ENCODE measurements at places on chromosomes 12 and 14.

DNA sequence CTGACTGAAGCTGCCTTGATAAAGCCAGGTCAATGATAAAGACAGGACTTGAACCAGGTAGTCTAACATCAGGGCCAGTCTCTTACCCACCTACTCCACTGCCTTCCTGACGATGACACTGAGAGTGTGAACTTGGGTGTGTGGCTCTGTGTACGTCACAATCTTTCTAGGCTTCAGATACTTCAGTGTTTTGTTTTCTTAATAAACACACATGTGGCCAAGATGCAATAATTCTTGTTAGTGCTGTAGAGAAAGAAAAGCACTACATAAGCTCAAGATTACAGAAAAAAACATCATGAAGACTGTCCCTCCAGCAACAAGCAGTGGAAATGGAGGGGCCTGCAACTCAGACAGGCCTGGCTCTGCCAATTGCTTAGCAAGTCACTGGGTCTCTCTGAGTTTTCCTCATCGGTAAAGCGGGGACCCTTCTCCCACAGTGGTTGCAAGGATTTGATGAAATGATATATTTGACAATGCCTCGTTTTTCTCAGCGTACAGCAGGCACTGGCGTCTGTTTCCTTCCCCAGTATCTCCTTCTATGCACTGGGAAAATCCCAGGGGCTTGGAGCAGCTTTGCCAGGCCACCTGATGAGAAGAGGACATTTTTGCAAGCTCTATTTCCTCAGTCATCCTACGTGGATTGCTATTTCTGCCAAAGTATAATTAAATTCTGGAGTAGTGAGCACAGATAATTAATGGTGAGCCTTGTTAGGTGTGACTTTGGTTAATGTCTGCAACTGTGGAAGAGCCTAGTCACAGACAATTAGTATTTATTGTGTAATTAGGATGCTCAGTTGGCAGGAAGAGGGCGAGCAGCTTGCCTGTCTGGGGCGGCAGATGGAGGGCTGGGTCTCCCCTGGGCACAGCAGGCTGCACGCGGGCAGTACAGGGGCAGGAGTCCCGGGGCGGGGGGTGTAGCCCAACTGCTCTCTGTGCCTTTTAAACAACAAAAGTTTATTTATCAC, 55.8 kb upstream of the CHGA start:
- DNase-seq = no peak

DNA sequence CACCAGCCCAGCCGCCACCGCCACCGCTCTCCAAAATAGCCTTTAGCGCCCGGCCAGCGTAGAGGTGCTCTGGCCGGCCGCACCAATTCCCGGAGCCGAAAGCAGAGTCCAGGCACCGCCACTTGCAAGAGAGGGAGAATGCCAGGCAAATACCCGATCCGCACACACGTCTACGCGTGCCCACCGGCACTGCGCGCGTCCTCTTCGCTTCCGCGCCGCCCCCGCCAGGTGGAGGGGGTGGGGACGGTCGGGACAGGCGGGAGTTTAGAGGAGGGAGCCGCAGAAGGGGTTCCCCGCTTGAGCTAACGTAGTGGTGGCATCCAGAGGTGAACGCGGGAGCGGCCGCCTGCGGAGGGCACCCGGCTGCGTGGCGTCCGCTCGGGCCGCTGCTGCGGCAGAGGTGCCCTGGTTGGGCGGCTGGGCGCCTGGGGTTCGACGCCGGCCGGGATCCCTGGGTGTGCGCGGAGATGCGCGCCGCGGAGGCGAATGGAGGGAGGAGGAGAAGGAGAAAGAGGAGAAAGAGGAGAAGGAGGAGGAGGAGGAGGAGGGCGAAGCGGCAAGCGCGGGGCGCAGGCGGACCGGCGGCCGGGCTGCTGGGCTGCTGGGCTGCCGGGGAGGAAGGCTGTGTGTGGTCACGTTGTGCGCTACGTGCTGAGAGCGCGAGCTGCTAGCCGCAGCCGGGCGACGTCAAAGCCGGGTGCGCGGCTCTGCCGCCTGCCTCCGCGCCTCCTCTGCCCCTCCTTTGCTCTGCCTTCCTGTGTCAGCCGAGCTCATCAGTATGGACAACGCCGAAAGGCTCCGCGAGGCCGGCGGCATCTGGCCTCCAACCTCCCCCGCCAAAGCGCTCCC, at the start of gene MDGA2:
MDGA2 (minus strand) TSS at position 140 of the 849 bp plus-strand sequence.
- DNase-seq = no peak

- DNase-seq = no peak
These were observed 285.3 kb upstream of the CRY1 start for GRCh38 chr12:107378609-107379008.

GRCh38 chr12:3101309-3102024, 24.3 kb downstream of the TSPAN9 start:
- no peak for DNase-seq

- no peak for DNase-seq
These were observed 51.5 kb downstream of the EID3 start for GRCh38 chr12:104354868-104355570.

DNA sequence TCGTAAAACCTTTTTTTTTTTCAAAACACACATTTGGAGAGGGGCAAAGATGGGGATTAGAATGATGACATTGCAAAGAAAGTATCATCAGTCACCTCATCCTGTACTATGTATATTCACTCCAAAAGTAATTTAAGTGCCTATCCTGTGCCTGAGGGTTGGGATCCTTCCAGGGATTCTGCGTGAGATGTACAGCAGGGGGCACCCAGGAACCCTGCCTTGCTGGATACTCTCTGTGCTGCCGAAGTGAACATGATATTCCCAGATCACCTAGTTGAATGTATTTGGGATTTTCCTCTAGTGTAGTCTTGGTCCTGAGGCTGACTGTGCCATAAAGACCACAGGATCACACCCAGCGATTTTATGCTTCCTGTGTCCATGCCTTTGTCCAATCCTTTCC, 372.7 kb downstream of the IPO8 start:
- DNase-seq = no peak

DNA sequence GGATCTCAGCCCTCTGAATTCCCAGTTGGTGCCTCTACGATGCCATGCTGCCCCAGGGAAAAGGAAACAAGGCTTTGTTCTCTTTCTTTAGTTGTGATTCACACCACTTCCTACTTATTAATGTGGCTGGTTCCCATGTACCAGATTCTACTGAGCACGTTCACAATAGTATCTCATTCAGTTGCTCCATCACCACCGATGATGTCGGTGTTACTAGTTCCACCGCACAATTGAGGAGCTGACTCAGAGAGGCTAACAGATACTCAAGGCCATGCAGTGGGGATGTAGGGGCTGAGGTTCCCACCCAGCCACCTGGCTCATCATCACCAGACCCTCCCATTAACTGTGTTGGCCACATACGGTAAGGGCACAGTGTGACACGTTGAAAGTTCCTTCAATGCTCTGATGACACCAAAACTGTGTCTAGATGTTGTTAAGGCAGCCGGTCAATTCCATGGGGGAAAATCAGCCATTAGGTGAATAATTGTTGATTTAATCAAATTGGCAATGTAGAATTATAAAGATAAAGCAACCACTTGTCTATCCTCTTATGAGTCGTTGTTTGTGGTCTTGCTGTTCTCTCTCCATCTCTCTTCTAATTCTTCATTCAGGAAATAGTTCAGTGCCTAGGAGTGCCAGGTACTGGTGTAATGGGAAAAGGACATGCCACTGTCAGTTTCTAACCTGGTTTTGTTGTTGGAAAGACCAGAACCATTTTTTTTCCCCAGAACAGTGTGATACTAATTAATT, 244.2 kb upstream of the CRY1 start:
- DNase-seq = no peak

GRCh38 chr14:61577506-61577931, 117.8 kb upstream of the HIF1A start:
- no peak for DNase-seq

- DNase-seq = no peak
These were observed 33.6 kb downstream of the E2F7 start for GRCh38 chr12:77031745-77032144.

All from stimulated activated CD4-positive, alpha-beta T cell treated with anti-CD3 and anti-CD28 coated beads, Interleukin-1b, Interleukin-23, amount 100 ng/mL, for 4 hours (primary cell).